Daoy (cell line): ENCODE measurements at places on chromosomes 12 and 14.

DNA sequence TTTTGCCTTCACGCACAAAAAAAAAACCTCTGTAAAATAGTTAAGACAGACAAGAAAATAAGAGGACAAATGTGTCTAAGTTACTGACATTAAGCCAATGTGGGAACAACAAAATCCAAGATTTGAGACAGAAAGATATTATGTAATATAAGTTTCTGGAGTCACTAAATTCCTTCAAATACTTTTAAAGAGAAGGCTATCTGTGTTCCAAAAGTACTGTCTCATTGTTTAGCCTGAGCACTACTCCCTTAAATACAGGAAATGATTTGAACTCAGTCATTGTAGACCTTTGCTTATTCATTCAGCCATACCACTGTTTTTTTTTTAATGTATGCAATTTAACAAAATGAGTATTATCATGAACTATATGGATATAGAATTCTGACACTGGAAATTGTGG, 82.7 kb upstream of the KITLG start:
- DNase-seq = no peak

DNA sequence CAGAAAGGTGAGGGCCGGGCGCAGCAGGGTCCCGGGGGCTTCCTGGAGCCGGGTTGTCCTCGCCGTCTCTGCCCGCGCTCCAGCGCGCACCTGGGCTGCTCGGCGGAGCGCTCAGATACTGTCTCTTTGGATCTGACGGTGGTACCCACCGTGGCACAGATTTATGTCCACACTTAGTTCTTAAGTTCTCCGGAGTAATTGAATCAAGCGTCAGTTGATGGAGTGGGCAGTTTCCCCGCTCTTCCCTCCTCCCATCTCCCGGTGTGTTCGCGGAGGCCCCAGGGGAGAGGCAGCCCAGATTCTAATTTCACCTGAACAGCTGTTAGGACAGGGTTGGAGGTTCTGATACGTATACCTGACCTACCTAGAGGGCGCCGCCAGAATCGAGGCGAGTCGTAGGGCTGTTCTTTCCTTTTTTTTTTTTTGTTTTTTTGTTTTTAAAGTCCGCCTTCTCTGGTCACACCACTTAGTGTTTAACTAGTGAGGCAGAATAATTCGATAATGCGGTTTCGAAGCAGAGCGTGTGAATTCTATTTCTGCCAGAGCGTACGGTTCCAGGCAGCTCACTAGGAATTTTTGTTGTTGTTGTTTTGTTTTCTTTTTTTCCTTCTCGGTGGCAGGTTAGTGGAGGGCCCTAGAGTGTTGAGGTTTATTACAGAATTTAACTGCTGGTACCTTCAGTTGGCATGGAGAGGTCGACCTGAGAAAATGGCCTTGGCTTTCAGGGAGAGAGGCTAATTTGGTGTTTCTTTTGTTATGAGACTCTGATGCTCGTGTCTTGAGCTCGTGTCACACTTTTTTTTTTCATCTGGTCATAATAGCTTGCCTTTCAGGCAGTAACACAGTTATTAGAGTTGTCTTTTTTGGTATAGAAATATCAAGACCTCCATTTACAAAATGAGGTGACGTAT, 22.3 kb upstream of the GNS start:
- DNase-seq = peak; percentile 19

DNA sequence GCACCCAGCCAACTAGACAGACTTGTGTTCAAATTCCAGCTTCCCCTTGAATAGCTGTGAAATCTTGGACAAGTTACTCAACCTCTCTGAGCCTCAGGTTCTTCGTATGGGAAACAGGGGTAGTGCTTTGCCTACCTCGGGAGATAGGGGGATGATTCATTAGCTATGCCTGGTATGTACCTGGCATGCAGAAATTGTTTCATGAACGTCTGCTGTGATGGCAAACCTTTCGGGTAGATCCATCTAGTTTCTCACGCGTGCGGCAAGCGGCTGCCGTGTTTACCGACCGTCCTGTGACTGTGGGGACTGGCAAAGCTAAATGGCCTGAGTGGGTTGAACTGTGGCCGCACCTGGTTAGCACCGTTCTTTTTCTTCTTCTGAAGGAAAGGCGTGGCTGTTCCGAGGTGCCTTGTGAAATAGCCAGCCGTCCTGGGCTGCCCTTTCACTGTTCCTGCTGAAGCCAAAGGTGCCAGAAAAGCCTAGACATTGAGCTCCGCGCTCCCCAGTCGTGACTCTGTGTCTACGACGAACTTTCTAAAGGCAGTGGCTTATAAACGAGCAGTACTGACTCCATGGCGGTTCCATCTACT, 40.6 kb upstream of the MED13L start:
- no peak for DNase-seq

GRCh38 chr14:68495101-68496039, 297.5 kb downstream of the ZFP36L1 start:
- DNase-seq = no peak

GRCh38 chr12:112824166-112824565, 32.6 kb downstream of the RPH3A start:
- DNase-seq = no peak

GRCh38 chr14:105496831-105497591, 6.0 kb downstream of the TEDC1 start:
- DNase-seq = no peak

GRCh38 chr12:11609045-11609444, 40.4 kb upstream of the ETV6 start:
- DNase-seq = no peak
